ENCODE measurements at places on chromosomes 7 and 10. TPM values are rescaled to one million over a fixed set of nuclear protein-coding genes. Genes with fewer than 3 reads are reported as not detected.
A peak's percentile ranks its signal among the peaks of the same experiment; 100 is the strongest.

- no peak for DNase-seq
Observed at GRCh38 chr10:95485056-95485844, 75.9 kb downstream of the SORBS1 start.

DNA sequence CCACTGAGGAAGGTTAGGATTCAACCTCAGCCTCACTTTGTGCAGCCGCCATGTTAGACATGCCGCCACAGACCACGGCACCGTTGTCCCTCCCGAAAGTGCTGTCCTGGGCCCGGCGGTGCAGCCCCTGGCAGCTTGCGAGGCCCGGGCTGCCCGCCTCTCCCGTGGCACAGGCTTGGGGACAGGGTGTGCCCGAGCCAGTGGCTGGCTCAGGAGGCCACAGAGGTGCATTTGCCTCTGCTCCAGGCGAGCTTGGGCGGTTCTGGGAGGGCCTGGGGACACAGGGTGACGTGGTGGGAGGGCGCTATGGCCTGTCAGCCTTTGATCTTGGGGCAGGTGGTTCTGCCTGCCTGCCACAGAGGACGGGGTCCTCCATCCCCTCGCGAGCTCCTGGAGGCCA, 41.1 kb downstream of the NKX6-2 start:
- DNase-seq, result no peak

GRCh38 chr7:151311294-151311864, 30.2 kb upstream of the NUB1 start:
- peak; percentile 84 for DNase-seq

DNA sequence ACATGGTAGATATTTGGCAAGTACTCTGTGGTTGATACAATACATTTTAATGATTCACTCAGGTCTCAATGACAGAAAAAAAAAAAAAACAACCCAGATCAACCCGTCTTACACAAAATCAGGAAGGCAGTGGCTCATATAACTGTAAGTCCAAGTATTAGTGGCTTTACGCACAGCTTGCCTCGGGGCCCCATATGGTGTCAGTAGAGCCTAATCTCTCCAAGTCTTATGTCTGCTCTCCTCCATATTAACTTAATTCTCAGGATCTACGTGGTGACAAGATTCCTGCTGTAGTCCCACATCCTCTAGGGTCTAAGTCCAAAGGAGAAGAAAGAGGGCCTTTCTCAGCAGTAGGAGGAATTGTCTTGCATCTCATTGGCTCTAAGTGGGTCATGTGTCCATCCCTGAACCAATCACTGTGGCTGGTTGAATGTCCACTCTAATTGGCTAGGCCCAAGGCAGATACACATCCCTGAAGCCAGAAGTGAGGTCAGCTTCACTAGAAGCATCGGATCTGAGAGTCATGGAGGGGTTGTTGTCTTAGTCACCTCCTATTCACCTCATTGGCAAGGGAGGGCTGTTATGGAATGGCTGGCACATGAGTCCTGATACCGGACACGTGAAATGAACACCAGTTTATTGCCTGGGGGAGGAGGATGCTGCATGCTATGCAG, 20.5 kb upstream of the PLPP4 start:
- DNase-seq, result no peak

- DNase-seq, result peak; percentile 81
Observed at GRCh38 chr7:130814778-130815335, 80.8 kb upstream of the KLF14 start.

The PTN gene
- 20.1 TPM for total RNA-seq

The SLC29A3 gene
- 8.3 TPM for total RNA-seq

The LIPJ gene
- 0.14 TPM for total RNA-seq

The CDK14 gene
- 24.0 TPM for total RNA-seq

Data from GM23338 (cell line).